ENCODE measurements at places on chromosomes 1 and 21.

DNA sequence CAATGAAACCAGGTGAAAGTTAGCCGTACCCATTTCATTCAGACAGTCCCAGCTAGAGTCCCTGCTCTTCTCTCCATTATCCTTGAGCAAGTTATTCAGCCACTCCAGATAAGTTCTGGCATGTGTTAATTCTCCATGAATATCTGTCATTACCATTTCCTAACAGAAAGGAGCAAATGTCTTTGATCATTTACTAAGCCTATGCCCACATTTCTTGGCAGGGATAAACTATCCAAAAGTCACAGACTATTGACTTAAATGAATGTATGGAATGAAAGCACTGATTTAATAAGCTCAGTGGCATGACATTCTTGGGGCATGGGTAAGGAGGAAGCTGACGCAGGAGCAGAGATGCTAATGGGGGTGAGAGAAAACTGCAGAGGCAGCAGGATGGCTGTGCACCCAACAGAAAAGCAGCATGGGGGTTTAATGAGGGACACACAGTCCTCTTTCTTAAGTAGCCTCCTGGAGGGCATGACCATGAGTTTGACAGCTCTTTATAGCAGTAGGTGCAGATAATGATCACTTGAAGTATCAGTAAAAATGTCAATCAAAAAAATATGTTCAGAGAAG lies 17.6 kb upstream of the DHCR24 start:
- no peak for DNase-seq

GRCh38 chr1:196680107-196680506 lies 28.3 kb downstream of the CFH start:
- DNase-seq: no peak

GRCh38 chr1:19974822-19975416 lies 4.5 kb downstream of the PLA2G2A start:
- no peak for DNase-seq

GRCh38 chr1:174262349-174263241 lies 103.3 kb downstream of the RABGAP1L start:
- peak; percentile 11 for DNase-seq

GRCh38 chr21:42632771-42633690 lies 20.4 kb upstream of the PDE9A start:
- DNase-seq: no peak

GRCh38 chr1:243582326-243582725 lies 267.7 kb downstream of the AKT3 start:
- no peak for DNase-seq

GRCh38 chr1:185208626-185209180 lies 51.7 kb downstream of the SWT1 start:
- no peak for DNase-seq

DNA sequence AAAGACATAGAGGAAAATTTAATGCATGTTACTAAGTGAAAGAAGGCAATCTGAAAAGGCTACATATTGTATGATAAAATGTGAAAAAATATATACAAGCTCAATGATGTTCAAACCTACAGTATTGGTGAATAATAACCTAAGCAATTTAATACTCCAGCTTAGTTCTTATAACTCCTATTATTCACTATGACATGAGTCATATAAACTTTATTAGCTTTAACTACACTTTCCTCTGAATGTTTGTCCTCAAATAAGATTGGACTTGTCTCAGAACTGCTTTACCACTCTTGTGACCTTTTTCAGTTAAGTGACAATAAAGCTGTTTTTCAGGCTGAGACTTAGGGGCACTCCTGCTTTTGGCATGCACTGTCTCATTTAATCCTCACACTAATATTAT lies 50.9 kb downstream of the CNST start:
- no peak for DNase-seq

- DNase-seq: no peak
Measured at GRCh38 chr1:152621993-152622392, 910 bp downstream of the LCE3A start.

GRCh38 chr1:151159373-151159772 lies 2.9 kb downstream of the TNFAIP8L2 start:
- no peak for DNase-seq

- DNase-seq: no peak
Measured at GRCh38 chr21:39630827-39631226, 18.1 kb downstream of the B3GALT5 start.

- no peak for DNase-seq
Measured at GRCh38 chr1:41827991-41828570, 90.6 kb downstream of the HIVEP3 start.

- DNase-seq: no peak
Measured at GRCh38 chr1:166953491-166953890, 21.8 kb downstream of the ILDR2 start.

- no peak for DNase-seq
Measured at GRCh38 chr1:53559391-53559815, 100.2 kb downstream of the DMRTB1 start.

- DNase-seq: no peak
Measured at GRCh38 chr1:194437135-194437534, 1250.7 kb upstream of the B3GALT2 start.

GRCh38 chr1:1245817-1246576 lies 525 bp downstream of the C1QTNF12 start:
- DNase-seq: no peak

- DNase-seq: no peak
Measured at GRCh38 chr1:6667139-6667538, 34.5 kb downstream of the DNAJC11 start.

- no peak for DNase-seq
Measured at GRCh38 chr1:67201891-67202290, 35.6 kb downstream of the IL23R start.

GRCh38 chr1:221664253-221664652 lies 77.6 kb downstream of the DUSP10 start:
- DNase-seq: no peak

DNA sequence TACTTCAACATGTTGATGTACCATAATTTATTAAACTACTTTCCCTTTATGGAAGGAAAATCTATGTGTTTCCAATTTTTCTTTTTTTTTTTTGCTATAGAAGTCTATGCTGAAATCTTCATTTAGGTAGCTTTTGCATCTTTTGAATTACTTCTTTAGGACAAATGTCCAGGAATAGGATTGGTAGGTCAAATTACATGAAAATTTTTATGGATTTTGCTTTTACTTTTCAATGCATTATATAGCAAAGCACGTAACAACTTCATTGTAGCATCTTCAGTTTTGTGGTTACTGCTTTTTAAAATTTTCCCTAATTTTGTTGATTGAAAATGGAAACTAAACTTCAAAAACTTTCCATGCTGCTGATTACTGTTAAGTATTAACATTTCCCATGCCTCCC lies 12.0 kb upstream of the PLA2G2C start:
- DNase-seq: no peak

DNA sequence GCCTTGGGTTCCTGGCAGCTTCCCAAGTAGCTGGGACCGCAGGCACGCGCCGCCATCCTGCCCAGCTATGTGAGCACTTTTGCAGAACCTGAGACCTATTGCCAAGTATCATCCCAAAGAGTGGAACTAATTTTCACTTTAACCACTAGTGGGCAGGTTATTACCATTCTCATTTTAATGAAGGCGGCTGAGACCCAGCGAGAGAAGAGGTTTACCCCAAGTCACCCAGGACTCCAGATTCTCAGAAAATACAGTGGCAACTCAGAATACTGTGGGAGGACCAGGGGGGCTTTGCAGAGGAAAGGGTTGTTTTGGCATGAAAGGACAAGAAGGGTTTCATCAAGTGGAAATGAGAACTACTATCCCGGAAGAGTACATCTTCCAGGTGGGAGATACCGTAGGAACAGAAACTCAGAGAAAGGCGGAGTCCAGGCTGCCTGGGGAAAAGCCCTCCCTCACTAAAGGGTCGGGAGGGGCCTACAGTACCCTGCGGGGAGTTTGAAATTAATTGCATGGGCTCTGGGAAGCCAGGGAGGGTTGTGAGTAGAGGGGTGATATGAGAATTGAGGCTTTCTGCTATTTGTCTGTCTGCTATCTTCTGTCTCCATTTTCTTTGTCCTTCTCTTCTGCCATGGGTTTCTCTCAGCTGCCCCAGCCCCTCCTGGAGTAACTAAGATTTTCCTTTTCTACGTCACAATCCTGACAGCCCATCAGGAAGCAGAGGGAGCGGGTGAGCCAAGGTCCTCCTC lies 7.2 kb upstream of the SEMA4A start:
- peak; percentile 64 for DNase-seq

GRCh38 chr1:40840526-40841323 lies 21.4 kb downstream of the CITED4 start:
- no peak for DNase-seq

DNA sequence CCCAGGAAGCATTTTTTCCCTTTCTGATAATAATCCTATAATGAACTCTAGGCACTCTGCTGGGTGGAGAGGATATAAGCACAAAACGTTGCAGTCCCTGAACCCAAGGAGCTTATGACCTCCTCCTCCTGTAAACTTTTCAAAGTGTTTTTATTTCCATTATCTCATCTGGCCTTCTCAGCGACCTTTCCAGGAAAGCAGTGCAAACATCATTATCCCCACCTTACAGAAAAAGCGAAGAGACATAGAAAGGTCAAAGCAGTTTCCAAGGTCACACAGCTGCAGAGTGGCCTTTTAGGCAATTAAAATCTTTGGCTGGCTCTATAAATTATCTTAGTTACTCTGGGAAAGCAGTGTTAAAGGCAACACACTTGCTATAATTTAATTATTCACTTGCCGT lies 63.8 kb downstream of the OLFML3 start:
- no peak for DNase-seq

- DNase-seq: no peak
Measured at GRCh38 chr1:184506481-184506880, 119.7 kb downstream of the C1orf21 start.

DNA sequence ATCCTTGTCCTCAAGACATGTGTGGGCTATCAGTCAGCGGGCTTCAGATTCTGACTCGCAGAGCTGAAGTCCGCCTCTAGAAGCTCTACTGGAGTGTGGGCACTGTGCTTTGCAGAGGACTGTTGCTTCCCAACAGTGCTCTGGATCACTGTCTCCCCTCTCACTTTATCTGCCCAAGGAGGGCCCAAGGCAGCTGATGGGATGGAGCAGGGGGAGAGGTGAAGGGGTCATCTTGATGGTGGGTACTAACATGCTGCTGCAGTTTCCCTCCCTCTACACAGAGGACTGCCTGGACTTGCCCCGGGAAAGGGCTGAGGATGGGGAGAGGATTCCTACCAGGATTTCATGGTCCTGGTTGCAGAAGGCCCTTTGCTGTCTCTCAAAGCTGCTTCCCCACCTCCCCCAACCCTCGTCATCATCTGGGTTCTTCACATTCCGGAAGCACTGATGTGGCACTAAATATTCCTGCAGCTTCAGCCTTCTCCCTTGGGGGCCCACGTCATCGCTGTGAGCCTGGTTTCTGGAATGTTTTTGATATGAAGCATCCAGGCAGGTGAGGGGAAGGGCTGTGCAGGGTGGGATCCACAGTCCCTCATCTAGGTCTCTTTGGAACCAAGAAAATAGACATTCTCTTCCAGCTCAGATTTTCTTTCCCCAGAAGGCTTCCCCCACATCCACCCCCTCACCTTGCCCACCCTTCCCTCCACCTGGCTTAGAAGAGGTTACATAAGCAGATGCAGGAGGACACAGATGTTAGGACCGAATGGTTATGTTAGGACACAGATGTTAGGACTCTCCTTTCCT lies 23.2 kb downstream of the NUAK2 start:
- no peak for DNase-seq

DNA sequence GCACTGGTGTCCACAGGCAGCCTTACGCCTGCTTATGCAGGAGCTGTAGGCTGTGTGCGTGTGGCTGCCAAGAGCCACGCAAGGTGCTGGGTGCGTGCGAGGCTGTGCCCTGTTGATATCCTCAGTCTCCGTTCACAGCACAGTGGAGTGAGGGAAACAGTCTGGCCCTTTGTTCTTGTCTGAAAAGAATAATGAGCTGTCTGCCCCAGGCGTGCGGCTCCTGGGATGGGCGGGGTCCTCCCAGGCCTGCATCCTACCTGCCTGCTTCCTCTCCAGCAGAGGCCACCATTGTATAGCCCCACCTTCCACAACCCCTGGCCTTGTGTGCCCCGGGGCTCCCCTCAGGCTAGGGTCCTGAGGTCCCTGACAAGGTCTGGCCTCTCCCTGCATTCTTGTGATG lies 47.0 kb upstream of the KDM4A start:
- no peak for DNase-seq

DNA sequence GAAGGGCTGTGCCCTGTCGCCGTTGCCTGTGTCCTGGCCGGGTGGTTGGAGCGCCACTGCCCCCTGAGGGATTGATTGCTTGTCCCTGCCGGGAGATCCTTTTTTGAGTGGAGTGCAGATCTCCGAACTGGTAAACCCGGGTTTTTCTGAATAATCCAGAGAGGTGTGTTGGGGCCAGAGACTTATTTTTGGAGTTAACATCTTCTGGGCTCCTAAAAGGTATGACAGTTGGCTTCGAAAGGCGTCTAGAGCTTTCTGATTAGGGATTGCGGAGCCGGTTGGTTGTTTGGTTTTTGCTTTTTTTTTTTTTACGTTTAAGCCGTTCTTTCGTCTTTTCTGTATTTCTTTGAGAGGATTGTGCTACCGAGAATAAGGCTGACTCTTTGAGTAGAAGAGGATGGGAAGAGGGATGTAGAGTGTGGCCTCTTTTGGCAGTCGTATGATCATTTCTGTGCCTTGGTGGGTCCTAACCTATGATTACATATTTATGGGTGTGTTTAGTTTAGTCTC lies 756 bp downstream of the RLF start:
- DNase-seq: peak; percentile 23

DNA sequence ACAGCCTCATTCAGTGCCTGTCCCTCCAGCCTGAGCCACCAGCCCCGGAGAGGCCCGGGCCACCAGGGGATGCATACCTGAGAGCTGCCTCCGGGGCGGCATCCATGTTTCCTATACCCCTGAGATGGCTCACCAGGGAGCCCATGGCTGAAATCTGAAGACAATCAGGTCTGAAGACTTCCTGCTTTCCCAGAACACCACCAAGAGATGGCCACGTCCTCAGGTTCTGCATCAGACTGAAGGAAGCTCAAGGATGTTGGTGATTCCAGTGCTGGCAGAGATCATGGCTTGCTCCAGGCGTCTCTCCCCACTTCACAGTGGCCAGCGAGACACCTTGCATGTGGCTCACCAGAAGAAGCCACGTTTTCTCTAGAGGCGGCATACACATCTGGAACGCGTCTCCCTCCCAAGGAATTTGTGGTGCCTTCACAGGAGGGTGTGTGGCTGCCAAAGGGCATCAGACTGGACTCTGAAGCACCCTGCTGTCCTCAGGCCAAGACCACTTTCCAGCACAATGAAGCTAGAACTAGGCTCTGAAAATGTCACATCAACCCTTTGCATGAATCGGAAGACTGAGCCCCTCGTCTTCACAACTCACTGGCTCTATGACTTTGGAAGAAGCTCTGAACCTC lies 170.7 kb upstream of the IRF2BP2 start:
- DNase-seq: no peak

DNA sequence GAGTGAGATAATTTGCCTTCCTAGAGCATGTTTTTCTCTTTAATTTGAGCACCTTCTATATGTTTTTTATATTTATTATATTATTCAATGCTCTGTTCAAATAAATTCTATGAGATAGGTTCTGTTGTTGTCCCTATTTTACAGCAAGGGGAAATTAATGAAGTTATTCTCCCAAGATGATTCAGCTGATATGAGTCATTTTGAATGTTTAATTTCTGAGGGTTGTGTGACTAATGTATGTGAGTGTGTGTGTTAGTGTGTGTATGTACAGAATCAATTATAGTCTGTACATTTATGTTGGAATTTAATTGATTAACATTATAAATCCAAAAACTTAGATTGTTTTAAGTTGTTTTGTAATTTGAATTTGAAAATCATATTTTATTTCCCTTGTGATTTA lies 1536.7 kb upstream of the B3GALT2 start:
- no peak for DNase-seq

GRCh38 chr1:167165948-167166689 lies 54.6 kb upstream of the POU2F1 start:
- DNase-seq: no peak

Measured in memory B cell (primary cell).